ENCODE measurements at places on chromosomes 6 and 20.

GRCh38 chr6:21522797-21523456 lies 70.6 kb upstream of the SOX4 start:
- DNase-seq = no peak

DNA sequence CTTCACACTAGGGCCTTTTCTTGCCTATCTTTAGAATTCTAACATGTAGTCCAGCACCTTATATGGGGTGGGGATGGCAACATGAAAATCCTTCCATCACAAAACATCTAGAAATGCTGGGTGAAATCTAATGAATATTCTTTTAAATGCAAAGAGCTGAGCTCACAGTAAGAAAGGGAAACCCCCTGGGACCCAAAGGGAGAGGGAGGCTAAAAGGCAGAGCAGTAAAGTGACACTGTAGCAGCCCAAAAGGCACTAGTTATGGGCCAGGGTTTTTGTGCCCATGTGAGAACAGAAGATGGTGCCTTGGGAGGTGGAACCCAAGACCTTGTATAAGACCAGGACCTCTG lies 66.7 kb downstream of the TRAM2 start:
- DNase-seq = no peak

GRCh38 chr20:58634521-58635278 lies 16.4 kb upstream of the STX16 start:
- DNase-seq = no peak

DNA sequence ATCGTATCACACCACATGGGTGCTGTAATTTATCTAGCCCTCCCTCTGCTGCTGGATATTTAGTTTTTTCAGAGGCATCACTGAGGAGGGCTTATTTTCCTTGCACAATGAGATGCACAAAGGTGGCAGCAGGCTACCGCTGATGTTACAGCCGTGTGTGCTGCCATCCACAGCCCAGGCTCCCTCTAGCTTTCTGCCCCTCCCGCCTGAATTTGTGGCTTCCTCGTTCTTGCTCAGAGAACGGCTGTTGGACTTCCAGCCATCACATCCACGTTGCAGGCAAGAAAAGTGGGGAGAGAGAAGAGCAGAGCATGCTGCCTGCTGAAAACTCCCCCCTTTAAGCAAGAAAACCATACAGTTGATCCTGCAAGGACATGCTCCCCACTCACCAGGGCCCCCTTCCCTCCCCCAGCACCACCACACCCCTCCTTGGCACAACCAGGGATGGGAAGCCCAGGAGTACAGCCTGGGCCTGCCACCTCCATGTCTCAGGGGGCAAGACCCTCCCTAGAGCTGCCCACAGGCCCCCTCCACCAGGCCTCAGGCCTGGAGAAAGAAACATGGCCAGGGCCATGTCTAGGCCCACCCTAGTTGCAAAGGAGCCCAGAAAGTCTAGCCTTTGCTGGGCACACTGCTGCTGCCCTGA lies 102.6 kb downstream of the MRPL14 start:
- DNase-seq = no peak

DNA sequence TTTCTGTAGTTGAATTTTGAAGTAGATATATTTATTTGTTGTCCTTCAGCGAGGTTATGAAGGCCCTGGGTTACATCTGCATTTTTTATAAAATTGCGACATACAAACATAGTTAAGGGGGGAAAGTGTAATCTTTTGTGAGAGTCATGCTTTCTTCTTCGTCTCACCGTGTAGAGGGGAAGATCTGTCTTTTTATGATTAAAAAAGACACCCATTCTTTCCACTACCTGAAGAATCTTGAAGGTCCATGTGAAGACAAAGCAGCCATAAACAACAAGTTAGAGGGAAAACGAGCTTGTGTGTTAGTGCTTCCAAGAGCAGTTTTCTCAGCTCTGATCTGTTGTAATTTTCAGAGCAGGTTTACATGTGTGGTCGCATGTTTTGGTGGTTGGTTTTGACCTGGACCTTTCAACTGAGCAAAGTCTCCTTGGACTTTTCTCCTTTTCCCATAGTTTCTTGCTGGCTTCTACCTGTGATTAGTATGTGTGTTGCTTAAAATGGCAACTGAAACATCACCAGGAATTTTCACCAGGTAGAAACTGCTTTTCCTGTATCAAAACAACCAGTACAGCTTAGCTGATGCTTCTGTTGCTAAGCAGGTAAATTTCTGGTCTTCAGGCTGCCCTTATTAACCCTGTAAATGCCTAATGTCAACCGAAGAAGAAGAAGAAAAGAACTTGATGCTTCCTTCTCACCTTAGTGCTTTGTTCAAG lies 37.3 kb downstream of the RREB1 start:
- no peak for DNase-seq
